ENCODE measurements at places on chromosomes 12 and 14.
A peak's percentile ranks its signal among the peaks of the same experiment; 100 is the strongest.

DNA sequence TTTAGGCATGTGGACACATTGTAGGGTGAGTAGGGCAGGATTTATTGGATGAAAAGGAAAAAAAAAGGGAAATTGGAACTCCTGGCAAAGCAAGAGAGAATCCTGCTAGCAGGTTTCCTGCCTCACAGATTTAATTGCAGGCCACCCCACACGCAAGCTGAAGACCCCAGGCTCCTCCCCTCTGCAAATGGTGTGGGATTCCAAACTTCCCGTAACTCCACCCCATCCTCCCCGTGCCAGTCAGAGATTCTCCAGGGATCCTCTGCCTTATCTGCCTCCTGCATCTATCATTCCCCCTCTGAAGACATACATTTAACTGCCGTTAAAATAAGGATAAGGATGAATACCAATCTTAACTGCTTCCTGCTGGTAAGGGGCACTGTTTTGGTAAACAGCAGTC, 249.8 kb upstream of the GARIN2 start:
- DNase-seq, result no peak

- DNase-seq, result no peak
Observed at GRCh38 chr14:95355422-95355821, 35.7 kb upstream of the CLMN start.

DNA sequence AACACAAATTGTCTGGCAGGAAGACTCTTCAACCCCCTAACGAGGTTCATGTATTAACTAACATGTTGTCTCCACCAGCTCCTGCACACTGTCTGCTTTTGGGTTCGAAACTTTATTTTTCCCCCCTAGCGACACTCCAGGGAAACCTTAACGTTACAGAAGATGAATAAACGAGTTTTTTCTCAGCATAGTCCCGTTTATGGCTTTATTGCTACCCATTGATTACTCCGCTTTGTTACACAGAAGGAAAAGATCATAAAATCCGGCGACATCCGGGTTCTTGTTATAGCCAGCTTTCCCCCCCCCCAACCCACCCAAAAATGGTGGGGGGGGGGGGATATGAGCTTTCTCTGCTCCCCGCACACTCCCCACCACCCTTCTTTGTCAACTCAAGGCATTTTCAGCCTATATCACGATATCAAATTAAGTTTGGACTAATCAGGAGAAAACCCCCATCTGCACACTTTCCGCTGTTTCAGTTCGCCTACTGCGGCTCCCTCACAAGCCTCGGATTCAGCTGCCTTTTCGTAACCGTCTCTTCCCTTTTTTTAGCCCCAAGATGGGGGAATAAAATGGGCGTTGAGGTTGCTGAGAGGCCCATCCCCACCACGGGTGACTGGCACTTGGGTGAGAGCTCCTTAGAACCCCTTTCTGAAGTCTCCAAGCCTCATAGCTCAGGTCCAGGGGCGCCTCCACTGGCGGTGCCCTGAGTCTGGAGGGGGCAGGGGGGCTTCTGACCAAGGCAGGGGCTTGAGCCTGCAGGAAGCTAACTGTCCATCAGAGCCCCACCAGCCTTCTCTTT, 1.4 kb upstream of the HOXC6 start:
- no peak for DNase-seq

DNA sequence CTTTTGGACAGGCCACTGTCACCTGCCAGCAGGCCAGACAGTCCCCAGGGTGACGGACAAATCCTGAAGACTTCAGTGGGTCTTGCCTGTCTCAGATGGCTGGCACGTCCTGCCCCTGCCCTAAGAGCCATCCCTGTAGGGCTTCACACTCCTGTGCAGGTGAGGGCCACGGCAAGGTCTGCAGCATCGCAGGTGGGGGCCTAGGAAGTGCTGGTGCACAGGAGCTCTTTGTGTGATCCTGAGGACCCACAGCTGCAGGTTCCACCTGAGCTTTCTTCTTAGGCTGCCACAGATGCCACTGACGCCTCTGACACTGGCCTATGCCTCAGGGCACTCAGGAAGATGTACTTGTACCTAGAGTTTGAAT, 108.5 kb upstream of the FKBP4 start:
- no peak for DNase-seq

- no peak for DNase-seq
Observed at GRCh38 chr12:18158774-18159557, 69.0 kb upstream of the RERGL start.

DNA sequence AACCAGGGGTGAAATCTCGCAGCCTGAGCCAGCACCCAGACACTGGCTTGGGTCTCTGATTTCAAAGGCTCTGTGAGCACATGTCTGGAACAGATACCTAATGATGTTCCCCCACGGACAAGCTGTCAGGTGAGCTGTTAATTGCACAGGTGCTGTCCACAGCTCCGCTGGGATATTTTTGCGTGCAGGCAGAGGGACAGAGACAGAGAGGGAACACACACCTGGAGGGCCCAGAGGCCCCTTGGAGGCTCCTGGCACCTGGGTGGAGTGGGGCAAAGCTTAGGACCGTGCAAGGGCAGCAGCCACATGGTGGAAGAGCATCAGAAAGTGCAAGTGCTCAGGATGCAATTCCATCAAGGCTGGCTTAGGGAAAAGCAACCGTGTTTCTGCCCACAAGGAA, 57.3 kb downstream of the ARL6IP4 start:
- DNase-seq, result no peak

- DNase-seq, result peak; percentile 25
Observed at GRCh38 chr14:92531106-92531873, 17.7 kb downstream of the RIN3 start.

GRCh38 chr14:101601606-101602465, 40.5 kb downstream of the DIO3 start:
- DNase-seq, result no peak

- no peak for DNase-seq
Observed at GRCh38 chr12:94555687-94556086, 94.7 kb downstream of the TMCC3 start.

GRCh38 chr12:115609347-115609746, 668.1 kb downstream of the MED13L start:
- DNase-seq, result no peak

DNA sequence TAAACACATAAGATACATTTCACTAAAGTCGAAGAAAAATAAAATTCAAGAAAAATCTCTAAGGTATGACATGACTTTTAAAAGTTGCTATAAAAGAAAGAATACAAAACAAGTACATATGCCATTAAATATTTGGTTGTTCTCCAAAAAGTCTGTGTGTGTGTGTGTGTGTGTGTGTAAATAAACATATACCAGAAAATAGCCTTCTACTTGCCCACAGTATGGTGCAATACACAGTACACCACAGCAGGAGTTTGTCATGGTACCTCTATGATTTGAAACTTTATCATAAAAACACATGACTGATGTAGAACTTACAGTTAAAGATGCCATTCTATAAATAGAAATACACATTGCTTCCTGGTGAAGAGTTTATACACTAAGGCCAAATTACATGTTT, 692.7 kb upstream of the MGAT4C start:
- no peak for DNase-seq

DNA sequence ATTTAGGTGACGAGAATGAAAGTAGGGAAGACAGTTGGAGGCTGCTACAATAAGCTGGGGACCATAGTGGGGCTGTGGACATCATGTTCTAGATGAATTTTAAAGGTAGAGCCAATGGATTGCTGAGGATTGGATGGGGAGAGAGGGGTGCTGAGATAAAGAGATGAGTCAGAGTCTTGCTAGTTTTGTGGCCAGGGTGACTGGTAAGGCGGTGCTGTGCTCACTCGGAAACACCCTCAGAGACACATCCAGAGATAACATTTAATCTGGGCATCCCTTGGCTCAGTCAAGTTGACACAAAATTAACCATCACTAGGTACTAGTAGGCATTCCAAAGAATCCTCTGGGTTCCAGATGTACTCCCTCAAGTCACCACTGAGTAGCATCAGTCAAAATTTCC, 170.7 kb downstream of the ADCK1 start:
- DNase-seq, result no peak

DNA sequence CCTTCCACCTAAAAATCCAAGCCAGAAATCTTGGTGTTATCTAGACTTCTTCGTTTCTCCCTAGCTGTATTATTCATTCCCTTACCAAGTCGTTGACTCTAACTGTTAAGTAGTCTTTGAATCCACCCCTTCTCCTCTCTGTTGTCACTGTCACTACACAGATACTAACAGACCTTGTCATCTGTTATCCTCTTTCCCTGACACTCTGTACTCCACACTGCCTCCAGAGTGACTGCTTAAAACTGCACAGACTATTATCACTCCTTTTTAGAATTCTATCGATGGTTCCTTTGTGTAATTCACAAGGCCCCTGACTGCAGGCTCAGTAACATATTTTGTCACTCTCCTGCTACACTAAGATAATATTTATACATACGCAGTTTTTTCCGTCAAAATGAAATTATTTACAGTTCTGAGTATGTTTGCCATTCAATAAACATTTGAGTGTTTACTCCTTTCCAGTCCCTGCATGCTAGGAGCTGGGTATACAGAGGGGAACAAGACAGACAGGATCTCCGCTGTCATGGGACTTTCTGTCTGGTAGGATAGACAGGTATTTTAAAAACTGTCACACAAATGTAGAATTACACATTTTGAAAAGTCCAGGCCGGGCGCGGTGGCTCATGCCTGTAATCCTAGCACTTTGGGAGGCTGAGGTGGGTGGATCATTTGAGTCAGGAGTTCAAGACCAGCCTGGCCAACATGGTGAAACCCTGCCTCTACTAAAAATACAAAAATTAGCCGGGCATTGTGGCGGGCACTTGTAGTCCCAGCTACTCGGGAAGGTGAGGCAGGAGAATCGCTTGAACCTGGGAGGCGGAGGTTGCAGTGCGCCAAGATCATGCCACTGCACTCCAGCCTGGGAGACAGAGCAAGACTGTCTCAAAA, 3.8 kb downstream of the MARS1 start:
- DNase-seq, result no peak

- no peak for DNase-seq
Observed at GRCh38 chr12:52203079-52203921, 11.5 kb upstream of the KRT80 start.

DNA sequence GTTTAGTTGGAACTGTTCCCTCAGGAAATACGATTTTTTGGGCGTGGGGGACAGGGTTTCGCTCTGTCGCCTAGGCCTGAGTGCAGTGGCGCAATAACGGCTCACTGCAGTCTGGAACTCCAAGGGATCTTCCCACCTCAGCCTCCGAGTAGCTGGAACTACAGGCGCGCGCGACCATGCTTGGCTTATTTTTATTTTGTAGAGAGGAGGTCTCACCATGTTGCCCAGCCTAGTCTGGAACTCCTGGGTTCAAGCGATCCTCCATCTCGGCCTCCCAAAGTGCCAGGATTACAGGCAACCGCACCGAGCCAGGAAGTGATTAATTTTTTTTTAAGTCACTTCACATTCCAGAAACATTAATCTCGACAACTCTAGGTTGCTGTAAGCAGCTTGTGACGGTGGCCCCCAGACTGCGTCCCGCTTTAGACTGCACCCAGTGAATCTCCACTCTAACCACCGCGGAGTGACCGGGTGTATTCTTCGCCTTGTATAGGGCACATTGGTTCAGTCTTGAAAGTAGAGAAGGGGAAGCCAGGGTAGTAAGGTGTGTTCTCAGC, 830 bp upstream of the MIS18BP1 start:
- no peak for DNase-seq

DNA sequence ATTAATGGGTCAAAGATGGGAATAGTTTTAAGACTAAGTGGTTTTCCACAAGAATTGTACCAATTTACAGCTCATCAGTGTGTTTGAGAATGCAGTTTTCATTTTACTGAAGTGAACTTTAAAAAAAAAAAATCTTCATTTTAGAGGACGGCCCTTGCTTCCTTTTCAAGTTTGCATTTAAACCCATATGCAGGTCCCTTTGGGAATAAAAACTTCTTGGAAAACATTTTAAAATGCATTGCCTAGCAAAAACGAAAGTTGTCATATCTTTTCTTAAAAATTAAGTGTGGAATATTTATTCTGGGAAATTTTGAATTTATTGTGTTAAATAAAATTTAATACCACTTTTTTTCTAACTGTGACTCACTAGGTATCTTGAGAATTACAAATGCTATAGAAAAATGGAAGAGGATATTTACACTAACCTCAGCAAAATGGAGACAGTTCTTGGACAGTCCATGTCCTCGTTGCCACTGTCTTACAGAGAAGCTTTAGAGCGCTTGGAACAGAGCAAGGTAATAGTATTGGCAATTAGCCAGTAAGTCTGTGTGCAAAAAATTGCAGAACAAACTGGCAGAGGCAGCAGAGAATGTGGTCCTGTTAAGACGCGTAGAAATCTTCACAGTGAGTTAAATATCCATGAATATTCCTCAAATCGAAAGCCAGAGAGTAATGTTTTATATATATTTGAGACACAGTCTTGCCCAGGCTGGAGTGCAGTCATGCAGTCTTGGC, 209.7 kb downstream of the SYNE2 start:
- no peak for DNase-seq

DNA sequence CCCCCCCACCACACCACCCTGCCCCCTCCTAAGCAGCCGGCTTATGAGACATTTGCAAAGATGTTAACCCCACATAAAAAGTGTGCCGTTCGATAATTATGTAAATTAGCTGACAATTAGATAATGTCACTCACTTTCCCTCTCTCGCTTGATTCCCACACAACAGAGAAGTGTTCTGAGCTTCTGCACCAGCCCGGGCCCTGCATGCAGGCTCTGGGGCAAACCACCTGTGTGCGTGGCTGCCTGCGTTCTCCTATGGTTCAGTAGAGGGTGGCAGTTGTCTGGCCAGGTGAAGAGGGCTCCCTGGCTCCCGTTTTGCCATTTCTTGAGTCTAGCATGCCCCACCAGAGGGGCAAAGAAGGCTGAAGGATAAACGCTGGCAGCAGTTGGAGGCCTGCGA, 68.0 kb downstream of the NRXN3 start:
- no peak for DNase-seq

GRCh38 chr12:112714166-112714710, 77.3 kb upstream of the RPH3A start:
- no peak for DNase-seq

- no peak for DNase-seq
Observed at GRCh38 chr14:22666203-22666893, 22.2 kb upstream of the OR6J1 start.

- DNase-seq, result peak; percentile 71
Observed at GRCh38 chr12:109844983-109845823, 12.0 kb upstream of the TRPV4 start.

- DNase-seq, result no peak
Observed at GRCh38 chr14:20630340-20631022, 11.0 kb downstream of the OR6S1 start.

- no peak for DNase-seq
Observed at GRCh38 chr12:63066782-63067181, 84.2 kb downstream of the AVPR1A start.

DNA sequence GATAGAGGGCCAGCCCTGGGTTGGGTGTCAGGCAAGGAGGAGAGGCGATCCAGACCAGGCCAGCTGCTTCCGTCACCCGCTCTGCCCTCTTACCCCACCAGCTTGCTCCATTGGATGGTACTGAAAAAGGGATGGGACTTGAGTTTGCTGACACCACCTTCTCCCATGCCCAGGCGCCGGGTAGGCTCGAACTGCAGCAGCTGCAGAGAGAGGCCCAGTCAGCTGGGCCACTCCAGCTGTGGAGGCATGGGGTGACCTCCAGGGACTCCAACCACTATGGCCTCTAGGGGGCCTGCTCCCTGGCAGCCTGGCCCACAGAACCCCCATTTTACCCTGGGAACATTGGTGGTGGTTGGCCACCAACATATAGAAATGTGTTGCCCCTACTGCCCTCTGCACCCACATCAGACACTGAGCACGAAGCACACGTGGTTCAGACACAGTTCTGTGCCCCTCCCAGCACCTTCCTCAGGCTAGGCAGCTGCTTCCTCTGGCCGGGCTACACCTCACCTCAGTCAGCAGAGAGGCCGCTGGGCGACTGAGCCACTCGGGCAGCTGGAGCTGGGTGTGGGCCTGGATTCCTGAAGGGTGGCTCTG, 16.0 kb downstream of the RPS6KL1 start:
- DNase-seq, result no peak

GRCh38 chr14:55458800-55459515, 18.5 kb upstream of the TBPL2 start:
- no peak for DNase-seq

Measured in activated naive CD4-positive, alpha-beta T cell (primary cell).